ENCODE measurements at places on chromosomes 1 and 21.

- peak; percentile 89 for DNase-seq
Observed at GRCh38 chr1:2233997-2234761, 6.1 kb downstream of the SKI start.

DNA sequence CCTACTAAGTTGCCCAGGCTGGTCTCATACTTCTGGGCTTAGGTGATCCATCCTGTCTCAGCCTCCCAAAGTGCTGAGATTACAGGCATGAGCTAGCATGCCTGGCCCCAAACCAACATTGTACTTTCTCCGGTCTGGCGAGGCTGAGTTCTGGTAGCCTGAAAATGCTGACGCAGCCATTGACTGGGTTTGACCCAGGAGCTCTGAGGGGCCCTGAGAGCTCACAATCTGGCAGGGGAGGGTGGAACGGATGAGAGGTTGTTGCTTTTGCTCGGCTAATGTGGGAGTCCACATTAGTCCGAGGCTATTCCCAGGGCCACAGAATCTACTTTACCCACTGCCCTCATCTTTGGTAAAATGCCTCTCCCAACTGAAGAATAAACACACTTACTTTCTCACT is 35.1 kb upstream of the PARP1 start:
- no peak for DNase-seq

- no peak for DNase-seq
Observed at GRCh38 chr1:183323849-183324683, 94.1 kb downstream of the NMNAT2 start.

GRCh38 chr1:7606096-7606495 is 165.0 kb upstream of the VAMP3 start:
- no peak for DNase-seq

GRCh38 chr1:168613038-168613451 is 36.6 kb downstream of the XCL1 start:
- no peak for DNase-seq

DNA sequence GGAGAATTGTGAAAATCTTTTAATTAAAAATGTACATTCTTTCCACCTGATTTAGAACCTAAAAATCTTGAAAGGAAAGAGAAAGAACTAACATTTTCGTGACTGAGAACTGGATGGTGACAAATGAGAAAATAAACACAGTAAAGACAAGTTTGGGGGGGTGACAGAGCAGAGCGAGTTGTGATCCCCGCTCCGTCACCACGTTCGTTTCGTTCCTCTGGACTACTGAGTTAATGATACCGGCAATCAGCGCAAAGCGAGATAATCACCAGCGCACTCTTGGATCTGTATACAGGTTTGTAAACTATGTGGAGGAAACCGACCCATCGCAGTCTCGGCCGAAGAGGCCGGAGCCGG is 31.2 kb upstream of the CFAP126 start:
- no peak for DNase-seq

DNA sequence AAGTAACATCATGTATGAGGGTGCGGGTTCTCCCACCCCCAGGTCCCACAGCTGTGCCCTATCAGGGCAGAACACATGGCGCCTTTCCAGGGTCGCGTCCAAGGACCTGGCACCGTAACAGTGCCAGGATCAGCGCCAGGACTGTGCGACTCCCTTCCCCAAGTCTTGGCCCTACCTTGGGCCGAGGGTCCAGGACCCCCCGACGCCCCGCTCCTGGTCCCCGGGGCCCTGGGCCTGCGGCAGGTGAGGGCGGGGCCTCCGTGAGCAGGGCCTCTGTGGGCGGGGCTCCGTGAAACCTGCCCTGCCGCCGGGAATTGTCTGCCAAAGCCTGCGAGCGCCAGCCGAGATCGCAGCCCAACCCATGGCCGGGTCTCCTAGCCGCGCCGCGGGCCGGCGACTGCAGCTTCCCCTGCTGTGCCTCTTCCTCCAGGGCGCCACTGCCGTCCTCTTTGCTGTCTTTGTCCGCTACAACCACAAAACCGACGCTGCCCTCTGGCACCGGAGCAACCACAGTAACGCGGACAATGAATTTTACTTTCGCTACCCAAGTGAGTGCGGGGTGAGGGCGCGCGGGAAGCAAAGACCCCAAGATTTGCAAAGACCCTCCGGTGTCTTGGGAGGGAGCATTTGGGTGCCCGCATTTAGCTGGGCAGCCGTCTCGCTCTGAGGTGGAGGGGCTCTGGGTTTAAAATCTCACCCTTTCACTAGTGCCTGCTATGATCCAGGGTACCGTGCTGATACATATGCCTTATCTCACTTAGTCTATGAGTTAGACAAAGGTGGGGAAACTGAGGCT is at the start of gene RHBG:
TSS of gene RHBG (plus strand) at position 323 of the 796 bp plus-strand sequence. CDS start at position 362, 39 bp downstream.
- no peak for DNase-seq

GRCh38 chr1:78292361-78292760 is 198.4 kb upstream of the PTGFR start:
- DNase-seq: peak; percentile 81

- DNase-seq: no peak
Observed at GRCh38 chr1:13664451-13664850, 35.5 kb upstream of the PRDM2 start.
